ENCODE measurements at places on chromosomes 16 and 17. TPM values are rescaled to one million over a fixed set of nuclear protein-coding genes. Genes with fewer than 3 reads are reported as not detected.

The RMI2 gene
- polyA plus RNA-seq, result 4.7 TPM

The DPEP2NB gene
- polyA plus RNA-seq, result not detected

The JUP gene
- 13.5 TPM for polyA plus RNA-seq

The CLEC18A gene
- polyA plus RNA-seq, result 0.12 TPM

The DHRS7C gene
- polyA plus RNA-seq, result not detected

The SNX20 gene
- not detected for polyA plus RNA-seq

The HOXB9 gene
- not detected for polyA plus RNA-seq

The GGT6 gene
- polyA plus RNA-seq, result not detected

The TNS4 gene
- polyA plus RNA-seq, result 0.07 TPM

The SPECC1 gene
- 56.4 TPM for polyA plus RNA-seq

The HOXB5 gene
- polyA plus RNA-seq, result 9.4 TPM

GRCh38 chr17:55198690-55199370, 65.9 kb upstream of the HLF start:
- DNase-seq, result no peak

GRCh38 chr17:2138318-2138717, 83.4 kb downstream of the HIC1 start:
- no peak for DNase-seq

GRCh38 chr17:61325382-61326073, 74.1 kb upstream of the TBX2 start:
- DNase-seq, result no peak

DNA sequence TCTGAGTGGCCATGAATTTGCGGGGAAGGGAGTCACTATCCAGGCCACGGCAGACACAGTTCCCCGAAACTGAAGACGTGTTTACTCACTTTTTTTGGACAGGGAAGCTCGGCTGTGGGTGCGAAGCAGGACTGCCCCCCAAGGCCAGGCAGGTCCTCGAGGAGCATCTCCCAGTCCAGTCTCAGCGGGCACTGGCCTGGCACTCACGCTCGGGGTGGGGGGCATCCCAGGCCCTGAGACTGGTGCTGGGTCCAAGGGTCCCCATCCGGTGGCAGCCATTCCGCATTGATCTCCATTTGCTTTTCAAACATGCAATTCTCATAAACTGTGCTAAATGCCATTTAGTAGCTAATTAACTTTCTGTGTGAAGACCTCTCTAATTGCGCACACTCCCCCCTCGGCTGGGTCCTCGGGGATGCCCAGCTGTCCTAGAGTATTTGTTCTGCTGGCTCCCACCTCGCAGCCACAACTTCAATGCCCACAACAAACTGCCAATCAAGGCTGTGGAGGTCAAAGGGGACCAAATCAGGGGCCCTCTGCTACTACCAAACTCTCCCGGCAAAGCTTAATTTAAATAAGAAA, 50.2 kb downstream of the TBC1D16 start:
- no peak for DNase-seq

GRCh38 chr17:27555339-27555738, 75.6 kb upstream of the LGALS9 start:
- DNase-seq, result no peak

DNA sequence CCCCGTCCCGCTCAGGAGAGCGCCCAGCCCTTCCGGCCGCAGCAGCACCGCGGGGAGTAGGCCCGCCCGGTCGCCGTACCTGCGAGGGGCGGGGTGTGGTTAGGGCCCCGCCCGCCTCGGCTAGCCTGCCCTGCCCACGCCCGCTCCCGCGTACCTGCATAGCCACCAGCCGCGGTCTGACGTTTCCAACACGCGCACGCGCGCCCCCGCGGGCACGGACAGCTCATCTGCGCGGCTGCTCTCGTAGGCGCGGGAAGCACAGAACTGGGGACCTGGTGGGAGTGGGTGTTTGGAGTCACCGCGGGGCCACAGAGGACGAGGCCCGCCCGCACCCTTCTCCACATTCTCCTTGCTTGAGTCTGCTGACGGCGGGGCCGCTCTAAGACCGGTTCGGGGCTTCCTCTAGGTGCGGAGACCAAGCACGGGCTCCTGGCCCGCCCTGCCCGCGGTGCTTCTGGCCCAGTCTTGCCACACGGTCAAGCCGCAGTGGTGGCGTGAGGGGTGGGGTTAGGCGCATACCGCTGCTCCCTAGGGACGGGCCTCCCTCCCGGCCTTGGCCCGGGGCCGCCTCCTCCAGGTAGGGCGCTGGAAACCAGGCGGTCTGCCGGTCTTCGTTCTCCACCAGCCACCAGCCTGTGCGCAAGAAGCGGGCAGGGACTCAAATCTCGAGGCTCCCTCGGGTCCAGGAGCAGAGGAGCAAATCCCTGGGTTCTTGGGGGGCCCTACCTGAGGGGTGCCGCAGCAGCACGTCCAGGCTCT, 1.8 kb downstream of the NOXO1 start:
- DNase-seq, result no peak

DNA sequence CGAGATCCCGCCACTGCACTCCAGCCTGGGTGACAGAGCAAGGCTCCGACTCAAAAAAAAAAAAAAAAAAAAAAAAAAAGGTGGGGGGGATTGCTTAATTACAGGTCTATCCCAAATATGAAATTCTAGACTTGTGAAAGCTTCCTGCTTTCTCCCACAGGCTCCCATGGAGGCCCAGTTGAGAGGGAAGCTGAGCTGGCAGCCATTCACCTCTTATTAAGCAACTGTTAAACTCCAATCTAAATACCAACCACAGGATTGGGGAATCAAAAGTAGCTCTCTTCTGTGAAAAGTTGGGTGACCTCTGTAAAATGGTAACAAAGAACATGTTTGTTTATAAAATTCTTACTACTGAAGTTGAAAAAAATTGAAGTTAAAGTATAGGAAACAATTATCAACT, 45.8 kb upstream of the STAC2 start:
- peak; percentile 7 for DNase-seq

DNA sequence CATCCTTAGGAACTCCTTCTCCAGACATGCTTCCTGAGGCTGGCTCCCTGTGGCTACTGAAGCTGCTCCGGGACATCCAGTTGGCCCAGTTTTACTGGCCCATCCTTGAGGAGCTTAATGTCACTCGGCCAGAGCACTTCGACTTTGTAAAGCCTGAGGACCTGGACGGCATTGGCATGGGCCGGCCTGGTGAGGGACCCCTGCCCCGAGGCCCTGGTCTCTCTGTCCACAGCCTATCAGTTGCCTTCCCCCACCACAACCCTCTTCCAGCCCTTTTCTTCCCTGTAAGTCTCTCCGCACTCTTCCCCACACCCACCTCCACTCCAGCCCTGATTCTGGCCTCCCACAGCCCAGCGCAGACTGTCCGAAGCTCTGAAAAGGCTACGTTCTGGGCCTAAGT, 2.0 kb downstream of the TNK1 start:
- no peak for DNase-seq

DNA sequence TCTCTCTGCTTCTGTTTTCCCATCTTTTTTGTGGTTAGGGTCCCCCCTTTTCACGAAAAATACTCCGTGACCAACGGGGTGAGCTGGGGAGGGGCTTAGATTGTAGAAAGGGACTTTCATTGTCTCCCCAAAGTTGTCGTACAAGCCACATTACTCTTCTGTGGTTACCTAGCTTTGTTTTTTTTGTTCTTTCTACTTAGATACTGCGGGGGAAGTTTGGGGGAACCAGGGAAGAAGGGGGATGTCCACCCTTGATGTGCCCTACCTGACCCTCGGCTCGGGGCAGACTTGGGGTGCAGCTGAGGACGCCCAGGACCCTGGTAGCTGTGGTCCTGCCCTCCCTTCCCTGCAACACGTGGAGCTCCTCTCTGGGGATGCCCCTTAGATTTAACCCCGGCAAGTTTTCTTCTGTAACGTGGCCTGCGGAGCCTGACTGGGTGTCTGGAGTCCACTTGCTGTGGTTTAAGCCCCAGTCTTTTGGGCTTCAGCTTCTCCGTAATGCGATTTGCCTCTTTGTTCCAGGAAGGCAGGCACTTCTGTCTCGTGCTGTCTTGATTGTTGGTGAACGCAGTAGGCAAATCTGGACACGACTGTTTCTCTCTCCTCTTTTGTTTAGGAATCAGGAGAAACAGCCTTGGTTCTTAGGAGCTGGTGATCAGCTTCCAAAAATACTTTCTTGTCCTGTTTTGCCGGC, 892 bp downstream of the ABCC1 start:
- DNase-seq, result no peak

DNA sequence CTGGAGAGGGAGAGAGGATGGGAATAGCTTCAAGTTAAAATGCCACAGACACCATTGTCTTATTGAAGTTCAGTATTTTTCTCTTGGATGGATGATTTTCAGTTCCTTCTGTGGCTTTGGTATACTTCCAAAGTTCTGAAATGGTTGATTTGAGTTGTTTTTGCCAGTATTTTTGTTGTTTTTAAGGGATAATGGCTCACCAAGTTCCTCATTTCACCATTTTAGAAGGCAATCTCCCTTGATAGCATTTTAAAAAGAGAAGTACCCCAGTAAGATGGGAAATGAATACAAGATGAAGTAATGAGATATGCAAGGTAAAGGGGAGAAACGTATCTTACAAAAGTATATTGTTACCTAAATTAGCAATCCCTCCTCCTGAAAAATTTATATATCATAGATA, 18.5 kb upstream of the SPDYE4 start:
- DNase-seq, result no peak

- DNase-seq, result no peak
These were observed 10.7 kb upstream of the CISD3 start for GRCh38 chr17:38719289-38719942.

DNA sequence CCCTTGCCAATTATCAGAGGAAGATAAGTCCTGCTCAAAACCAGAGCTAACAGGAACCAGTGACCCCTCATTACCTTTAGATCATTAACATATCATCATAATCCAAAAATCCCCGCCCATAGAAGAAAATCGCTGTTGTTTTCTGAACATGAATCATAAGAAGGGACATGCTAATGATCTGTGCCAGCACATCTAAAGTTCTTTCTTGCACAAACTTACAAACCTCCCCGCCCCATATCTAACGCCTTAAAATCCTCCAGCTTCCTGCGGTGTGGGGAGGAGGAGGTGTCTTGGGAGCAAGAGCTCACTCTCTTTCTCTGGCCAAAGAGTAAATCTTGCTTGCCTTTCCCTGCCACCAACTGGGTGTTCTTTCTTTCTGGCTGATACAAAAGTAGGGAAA, 78.3 kb downstream of the IRX3 start:
- DNase-seq, result no peak

GRCh38 chr16:89458967-89459366, 31.4 kb downstream of the ANKRD11 start:
- no peak for DNase-seq

GRCh38 chr16:3266873-3267537, 10.6 kb upstream of the MEFV start:
- DNase-seq, result no peak

DNA sequence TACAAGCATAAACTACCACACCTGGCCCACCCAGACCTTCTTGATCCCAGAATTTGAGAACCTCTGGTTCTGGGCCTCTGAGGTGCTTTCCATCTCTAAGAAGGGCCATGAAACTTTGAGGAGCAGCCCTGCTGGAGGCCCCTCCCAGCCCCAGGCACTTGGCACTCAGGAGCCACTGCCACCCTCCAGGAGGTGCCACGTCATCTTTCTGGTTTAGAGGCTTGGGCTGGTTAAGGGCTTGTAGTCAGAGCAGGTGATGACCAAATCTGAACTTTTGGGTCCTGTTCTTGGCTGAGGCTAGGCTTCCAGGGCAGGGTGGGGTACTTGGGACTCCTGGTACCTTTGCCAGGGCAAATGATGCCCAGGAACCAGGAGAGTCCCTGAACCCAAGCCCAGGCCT, 13.8 kb upstream of the DLX4 start:
- DNase-seq, result no peak

DNA sequence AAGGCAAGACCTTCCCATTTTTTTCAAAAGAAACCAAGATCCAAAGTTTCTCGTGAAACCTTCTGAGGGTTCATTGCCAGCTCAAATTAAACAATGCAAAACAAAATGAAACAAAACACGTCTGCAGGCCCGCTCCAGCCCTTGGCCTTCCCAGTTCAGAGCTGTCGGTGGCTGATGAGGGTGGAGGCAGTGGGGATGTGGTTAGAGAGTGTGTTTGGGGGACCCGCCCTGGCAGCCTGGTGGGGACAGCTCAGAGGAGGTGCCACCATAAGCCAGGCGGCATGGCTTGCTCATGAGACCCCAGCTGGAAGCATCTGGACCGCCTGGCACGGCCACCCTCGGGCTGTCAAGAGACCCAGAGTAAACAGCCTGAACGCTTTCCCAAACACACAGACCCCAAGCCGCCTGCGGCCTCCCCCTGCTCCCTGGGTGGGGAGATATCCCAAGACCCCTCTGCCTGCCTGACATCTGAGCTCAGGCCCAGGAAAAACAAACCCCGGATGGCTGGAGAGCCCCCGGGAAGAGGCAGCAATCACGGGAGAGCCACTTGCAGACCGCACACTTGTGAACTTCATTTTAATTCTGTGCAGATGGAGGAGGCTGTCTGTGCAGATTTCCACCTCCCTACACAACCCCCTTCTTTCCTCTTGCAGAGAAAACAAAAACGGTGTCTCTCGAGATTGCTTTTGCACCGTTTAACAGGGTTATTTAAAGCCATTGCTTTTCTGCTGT, 35.4 kb upstream of the LITAF start:
- no peak for DNase-seq

GRCh38 chr17:72974605-72975232, 117.8 kb downstream of the SLC39A11 start:
- DNase-seq, result peak; percentile 24

DNA sequence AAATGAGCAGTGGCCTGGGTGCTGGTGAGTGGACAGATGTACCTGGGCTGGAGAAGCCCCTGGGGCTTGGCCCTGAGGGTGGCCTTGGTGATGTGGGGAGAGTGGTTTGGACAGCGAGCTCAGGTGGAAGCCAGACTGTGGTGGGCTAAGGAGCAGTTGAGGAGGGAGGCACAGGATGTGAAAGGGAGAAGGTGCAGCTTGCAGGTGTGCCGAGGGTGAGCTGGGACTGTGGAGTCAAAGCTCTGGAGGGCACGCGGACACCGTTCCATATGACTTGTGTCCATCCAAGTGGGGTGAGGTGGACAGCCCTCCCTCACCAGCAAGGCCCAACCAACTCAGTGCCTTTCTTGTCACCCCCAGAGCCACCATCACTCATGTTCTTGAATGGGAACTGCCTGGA, 170.8 kb upstream of the ZNF267 start:
- no peak for DNase-seq

GRCh38 chr16:54265575-54266107, 20.9 kb downstream of the IRX3 start:
- no peak for DNase-seq

GRCh38 chr16:17632667-17633066, 161.9 kb upstream of the XYLT1 start:
- DNase-seq, result no peak

GRCh38 chr16:57619606-57620334, 8.7 kb upstream of the ADGRG1 start:
- no peak for DNase-seq

DNA sequence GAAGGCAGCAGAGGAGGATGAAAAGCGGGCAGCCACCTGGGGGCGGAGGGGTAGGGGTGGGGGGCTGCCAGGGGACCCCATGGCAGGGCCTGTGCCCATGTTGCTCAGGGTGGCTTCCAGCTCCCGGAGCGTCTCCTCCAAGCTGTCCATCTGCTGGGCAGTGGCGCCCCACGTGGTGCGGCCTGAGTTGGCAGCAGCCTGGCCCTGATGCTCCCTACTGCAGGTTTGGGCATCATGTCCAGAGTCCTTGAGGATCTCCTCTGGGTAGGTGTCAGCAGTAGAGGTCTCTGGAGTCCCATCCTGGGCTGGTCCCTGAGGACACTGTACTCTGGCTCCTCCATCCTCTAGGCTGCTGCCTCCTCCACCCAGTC, 60.9 kb downstream of the SRCIN1 start:
- DNase-seq, result no peak

GRCh38 chr16:83964684-83965443, 3.2 kb upstream of the NECAB2 start:
- no peak for DNase-seq
